ENCODE measurements at places on chromosomes 3 and 15.

DNA sequence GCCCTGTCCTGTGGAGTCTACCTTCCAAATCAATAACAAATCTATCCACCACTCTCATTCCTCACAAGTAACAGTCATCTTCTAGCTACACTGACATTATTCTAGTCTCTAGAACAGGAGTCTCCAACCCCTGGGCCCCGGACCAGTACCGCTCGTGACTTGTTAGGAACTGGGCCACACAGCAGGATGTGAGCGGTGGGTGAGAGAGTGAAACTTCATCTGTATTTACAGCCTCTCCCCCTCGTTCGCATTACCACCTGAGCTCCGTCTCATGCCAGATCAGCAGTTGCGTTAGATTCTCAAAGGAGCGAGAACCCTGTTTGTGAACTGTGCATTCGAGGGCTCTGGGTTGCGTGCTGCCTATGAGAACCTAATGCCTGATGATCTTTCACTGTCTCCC, 31.9 kb downstream of the ROBO2 start:
- DNase-seq, result no peak

DNA sequence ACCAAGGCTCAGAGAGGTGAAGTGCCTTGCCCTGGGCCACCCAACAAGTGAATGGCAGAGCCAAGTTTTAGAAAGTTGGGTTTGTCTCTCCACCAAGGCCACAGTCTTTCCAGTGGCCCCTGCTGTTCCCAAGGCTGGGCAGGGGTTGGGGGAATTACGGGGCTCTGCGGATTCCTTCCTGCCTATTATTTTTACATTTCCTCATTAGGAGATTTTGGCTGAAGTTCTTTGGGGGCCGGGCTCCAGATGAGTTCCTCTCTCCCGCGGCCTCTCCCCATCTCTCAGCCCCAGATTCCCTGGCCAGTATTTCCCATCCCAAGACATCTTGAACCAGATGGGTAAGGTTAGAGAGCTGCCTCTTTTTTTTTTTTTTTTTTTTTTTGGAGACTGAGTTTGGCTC, 44.0 kb upstream of the SMAD6 start:
- DNase-seq, result no peak

- DNase-seq, result no peak
Measured at GRCh38 chr3:150861851-150862250, 43.4 kb downstream of the MINDY4B start.

DNA sequence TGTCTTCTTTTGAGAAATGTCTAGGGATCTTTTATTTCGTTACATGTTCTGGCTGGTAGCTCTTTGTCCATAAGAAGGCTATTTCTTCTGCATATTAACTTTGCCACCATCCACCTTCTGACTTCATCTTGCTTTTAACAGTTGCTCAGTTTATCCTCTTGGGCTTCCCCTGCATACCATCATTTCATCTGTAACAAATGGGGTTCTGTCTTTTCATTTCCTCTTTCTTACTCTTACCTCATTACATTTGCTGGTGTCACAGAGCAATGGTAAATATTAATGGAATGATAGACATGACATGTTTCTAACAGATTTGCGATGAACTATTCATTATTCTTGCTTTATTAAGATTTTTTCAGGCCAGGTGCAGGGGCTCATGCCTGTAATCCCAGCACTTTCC, 62.4 kb downstream of the GASK1A start:
- DNase-seq, result no peak

DNA sequence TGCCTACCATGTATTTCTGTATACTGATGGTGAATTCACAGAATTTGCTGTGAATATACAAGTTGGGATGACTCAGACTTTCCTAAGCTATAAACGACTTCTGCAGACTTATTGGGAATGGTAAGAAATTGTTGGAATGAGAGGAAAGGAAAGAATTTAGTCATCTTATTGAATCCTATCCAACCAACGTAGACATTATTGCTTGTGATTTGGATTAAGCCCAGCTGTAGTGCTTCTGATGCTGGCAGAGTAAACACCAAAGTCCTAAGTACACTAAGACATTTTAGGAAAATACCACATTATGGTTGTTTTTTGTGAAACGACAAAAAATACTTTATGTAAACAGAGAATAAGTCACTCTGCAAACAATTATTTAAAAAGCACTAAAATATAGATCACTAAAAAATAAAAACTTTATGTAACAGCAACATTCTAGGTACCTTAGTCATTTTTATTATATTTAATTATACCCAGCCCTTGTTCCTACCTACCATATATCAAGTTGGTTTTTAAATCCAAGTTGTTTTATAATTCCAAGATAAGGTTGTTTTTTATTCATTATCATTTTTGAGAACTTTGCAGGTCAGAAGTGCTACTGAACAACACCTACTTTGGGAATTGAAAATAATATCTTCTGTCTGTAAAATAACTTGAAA, 99.2 kb upstream of the MLF1 start:
- no peak for DNase-seq

GRCh38 chr3:30676424-30677346, 70.3 kb downstream of the TGFBR2 start:
- no peak for DNase-seq

- no peak for DNase-seq
Measured at GRCh38 chr3:31541089-31541488, 8.4 kb downstream of the STT3B start.
